Activated B cell treated with CpG ODN at 0.5 μM for 24 hours (primary cell): ENCODE measurements at places on chromosomes 1 and 21. TPM values are rescaled to one million over a fixed set of nuclear protein-coding genes. Genes with fewer than 3 reads are reported as not detected.

Gene TMIGD3
- not detected in 2 replicates for total RNA-seq

DNA sequence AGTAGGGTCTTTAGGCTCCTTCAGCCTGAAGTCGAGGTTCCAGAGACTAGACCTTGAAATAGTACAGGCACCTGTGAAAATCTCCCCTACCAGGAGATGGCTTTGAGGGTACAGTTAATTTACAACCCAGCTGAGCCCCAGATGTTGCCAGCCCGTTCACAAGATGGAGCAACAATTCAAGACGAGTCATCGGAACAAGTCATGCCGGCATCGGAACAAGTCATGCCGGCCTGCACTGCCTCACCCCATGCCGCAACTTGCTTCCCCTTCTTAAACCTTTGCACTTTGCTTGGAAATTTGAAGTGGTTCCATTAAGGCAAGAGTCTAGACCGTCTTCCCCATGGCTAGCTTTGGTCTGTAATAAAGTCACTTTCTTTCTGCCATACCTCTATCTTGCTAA is 16.0 kb downstream of the HHAT start:
- H3K4me1 ChIP-seq: peaks cover 34% of the 10 kb centered on the region
- no peak for DNase-seq
- no peak overlapping the region for H3K4me3 ChIP-seq
- H3K27ac ChIP-seq: peak overlapping the region; percentile 44
- no peaks in the 10 kb centered on the region for H3K27me3 ChIP-seq
- H3K36me3 ChIP-seq: no peaks in the 10 kb centered on the region

GRCh38 chr1:235246022-235246948 is 81.7 kb downstream of the ARID4B start:
- no peak overlapping the region for H3K27ac ChIP-seq
- H3K4me3 ChIP-seq: no peak overlapping the region
- H3K4me1 ChIP-seq: peaks cover 16% of the 10 kb centered on the region
- no peak for DNase-seq

Gene PTPRF
- total RNA-seq: 0.10 TPM in 1 of 2 replicates, not detected in the other

- H3K27ac ChIP-seq: no peak overlapping the region
- H3K36me3 ChIP-seq: no peaks in the 10 kb centered on the region
- no peak for DNase-seq
These were observed 57.1 kb upstream of the C1orf87 start for GRCh38 chr1:60130703-60131102.

- H3K4me1 ChIP-seq: no peaks in the 10 kb centered on the region
- no peak for DNase-seq
- no peak overlapping the region for H3K27ac ChIP-seq
- H3K36me3 ChIP-seq: no peaks in the 10 kb centered on the region
These were observed 27.2 kb upstream of the CLIC4 start for GRCh38 chr1:24717887-24718650.

Gene SIK1
- 20.2 and 20.4 TPM in 2 replicates for total RNA-seq

DNA sequence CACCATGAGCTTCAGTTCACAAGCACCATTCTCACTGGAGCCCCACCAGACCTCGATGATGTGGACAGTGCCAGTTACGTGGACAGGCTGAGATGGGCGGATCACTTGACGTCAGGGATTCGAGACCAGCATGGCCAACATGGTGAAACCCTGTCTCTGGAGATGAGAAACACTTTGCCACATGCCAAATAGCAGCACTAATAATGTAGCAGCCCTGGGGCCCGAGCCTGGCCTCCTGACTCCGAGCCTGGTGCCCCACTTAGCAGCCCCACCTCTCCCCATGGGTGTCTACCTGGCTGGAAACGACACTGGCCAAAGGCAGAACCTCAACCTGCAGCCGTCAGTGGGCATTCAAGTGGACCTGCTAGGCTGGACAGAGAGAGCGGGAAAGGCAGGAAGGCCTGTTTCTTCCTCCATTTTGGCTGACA is 129.1 kb downstream of the TOMM20 start:
- DNase-seq: peak; percentile 11
- H3K36me3 ChIP-seq: no peaks in the 10 kb centered on the region
- peaks cover 27% of the 10 kb centered on the region for H3K4me1 ChIP-seq
- H3K4me3 ChIP-seq: no peak overlapping the region

DNA sequence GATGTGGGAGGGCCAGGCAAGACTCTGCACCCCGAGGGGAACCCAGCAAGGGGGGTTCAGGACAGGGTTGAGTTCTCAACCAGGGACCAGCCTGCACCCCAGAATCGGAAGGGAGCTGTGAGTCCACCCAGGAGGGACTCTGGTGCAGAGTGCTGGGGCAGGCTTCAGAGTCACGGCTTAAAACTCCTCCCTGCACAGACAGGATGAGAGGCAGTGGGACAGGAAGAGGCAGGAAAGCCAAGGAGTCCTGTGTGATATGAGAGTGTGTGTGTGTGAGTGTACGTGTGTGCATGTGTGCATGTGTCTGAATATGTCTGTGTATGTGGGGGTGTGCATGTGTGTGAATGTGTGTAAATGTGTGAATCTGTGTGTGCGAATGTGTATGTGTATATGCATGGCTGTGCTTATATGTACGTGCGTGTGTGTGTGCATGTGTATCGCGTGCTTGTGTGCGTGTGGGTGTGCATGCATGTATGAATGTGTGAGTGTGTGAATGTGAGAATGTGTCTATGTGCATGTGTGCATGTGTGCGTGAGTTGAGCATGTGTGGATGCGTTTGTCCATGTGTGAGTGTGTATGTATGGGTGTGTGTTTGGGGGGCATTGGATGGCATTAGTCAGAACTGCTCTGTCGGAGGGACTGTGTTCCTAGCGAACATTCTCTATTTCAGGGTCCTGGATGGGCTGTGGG is 52.2 kb downstream of the UMODL1 start:
- peaks cover 37% of the 10 kb centered on the region for H3K27me3 ChIP-seq
- peaks cover 32% of the 10 kb centered on the region for H3K4me1 ChIP-seq
- no peak overlapping the region for H3K27ac ChIP-seq
- DNase-seq: no peak
- no peak overlapping the region for H3K4me3 ChIP-seq
- H3K36me3 ChIP-seq: no peaks in the 10 kb centered on the region

- peak overlapping the region; percentile 7 for H3K4me3 ChIP-seq
- H3K27ac ChIP-seq: peak overlapping the region; percentile 67
- H3K27me3 ChIP-seq: no peaks in the 10 kb centered on the region
- peaks cover 30% of the 10 kb centered on the region for H3K36me3 ChIP-seq
- peaks cover 41% of the 10 kb centered on the region for H3K4me1 ChIP-seq
- no peak for DNase-seq
These were observed 45.3 kb downstream of the DIP2A start for GRCh38 chr21:46503922-46504550.

DNA sequence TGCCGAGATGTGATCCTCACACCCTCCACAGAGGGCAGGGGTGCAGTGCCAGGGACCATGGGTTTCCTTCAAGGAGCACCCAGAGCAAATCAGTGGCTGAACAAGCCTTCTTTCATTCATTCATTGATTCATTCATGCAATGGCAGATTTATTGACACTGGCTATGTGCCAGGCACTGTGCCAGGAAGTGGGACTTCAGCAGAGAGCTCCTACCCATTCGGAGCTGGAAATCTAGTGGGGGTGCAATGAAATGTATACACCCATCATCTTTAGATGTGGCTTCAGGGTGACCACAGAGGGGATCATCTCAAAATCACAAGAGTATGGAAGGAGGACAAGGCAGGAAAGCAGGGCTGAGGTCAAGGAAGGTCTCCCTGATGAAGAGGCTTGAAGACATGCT is 18.9 kb downstream of the SLC6A9 start:
- DNase-seq: no peak
- no peak overlapping the region for H3K4me3 ChIP-seq
- H3K36me3 ChIP-seq: no peaks in the 10 kb centered on the region
- H3K27ac ChIP-seq: no peak overlapping the region
- H3K4me1 ChIP-seq: no peaks in the 10 kb centered on the region

GRCh38 chr21:26936641-26937040 is 30.2 kb downstream of the ADAMTS5 start:
- H3K27ac ChIP-seq: no peak overlapping the region
- DNase-seq: no peak
- H3K4me1 ChIP-seq: no peaks in the 10 kb centered on the region

Gene TMEM54
- total RNA-seq: 0.44 and 0.66 TPM in 2 replicates

DNA sequence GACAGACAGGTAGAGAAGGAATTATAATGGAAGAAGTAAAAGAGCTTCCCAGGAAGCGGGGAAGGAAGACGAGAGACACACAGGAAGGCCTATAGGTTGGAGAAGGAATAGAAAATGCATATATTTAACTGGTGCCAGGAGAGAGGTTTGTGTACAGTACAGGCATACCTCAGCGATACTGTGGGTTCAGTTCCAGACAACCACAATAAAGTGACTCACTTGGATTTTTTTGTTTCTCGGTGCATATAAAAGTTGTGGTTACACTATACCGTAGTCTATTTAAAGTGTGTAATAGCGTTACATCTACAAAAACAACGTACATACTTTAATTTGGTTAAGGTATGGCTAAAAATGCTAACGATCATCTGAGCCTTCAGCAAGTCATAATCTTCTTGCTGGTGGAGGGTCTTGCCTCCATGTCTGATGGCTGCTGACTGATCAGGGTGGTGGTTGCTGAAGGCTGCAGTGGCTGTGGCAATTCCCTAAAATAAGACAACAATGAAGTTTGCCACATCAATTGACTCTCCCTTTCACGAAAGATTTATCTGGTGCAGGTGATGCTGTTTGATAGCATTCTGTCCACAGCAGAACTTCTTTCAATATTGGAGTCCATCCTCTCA is 16.0 kb downstream of the YARS1 start:
- H3K4me3 ChIP-seq: no peak overlapping the region
- DNase-seq: no peak
- H3K27ac ChIP-seq: peak overlapping the region; percentile 37
- H3K27me3 ChIP-seq: no peaks in the 10 kb centered on the region

Gene GLIS1
- not detected in 2 replicates for total RNA-seq

Gene ZNF669
- total RNA-seq: 17.5 and 18.0 TPM in 2 replicates

Gene ELAVL4
- total RNA-seq: not detected in 2 replicates

- no peak for DNase-seq
- H3K27ac ChIP-seq: no peak overlapping the region
- peaks cover 94% of the 10 kb centered on the region for H3K36me3 ChIP-seq
- peaks cover 13% of the 10 kb centered on the region for H3K4me1 ChIP-seq
These were observed 12.2 kb downstream of the ENO1 start for GRCh38 chr1:8866173-8866791.

Gene GJB3
- not detected in 2 replicates for total RNA-seq

Gene MFSD2A
- total RNA-seq: 30.3 and 36.0 TPM in 2 replicates

Gene CLCA2
- total RNA-seq: not detected in 2 replicates

- no peak overlapping the region for H3K4me3 ChIP-seq
- peaks cover 4% of the 10 kb centered on the region for H3K4me1 ChIP-seq
- H3K27ac ChIP-seq: no peak overlapping the region
- no peak for DNase-seq
These were observed 19.1 kb downstream of the NOL9 start for GRCh38 chr1:6535214-6535613.

Gene CASQ1
- not detected in 2 replicates for total RNA-seq

GRCh38 chr1:160685266-160685665 is 26.4 kb downstream of the CD48 start:
- H3K4me3 ChIP-seq: peak overlapping the region; percentile 21
- peak overlapping the region; percentile 78 for H3K27ac ChIP-seq

Gene B4GALT2
- total RNA-seq: 8.1 and 8.3 TPM in 2 replicates

Gene PTCH2
- total RNA-seq: 1.2 TPM in 2 replicates

Gene C1orf105
- total RNA-seq: not detected in 2 replicates

DNA sequence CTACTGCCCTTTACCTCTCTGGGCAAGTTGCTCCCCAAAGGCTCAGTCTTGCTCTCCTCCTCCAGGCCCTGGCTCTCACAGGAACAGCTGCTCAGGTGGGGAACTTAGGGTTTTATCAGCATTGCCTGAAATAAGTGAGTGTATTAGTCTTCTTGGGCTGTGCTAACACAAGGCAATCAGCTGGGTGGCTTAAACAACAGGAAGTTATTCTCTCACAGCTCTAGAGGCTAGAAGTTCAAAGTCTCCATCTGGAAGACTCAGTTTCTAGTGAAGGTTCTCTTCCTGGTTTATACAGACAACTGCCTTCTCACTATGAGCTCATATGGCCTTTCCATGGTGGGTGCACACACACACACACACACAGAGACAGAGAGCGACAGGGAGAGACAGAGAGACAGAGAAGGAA is 2.8 kb upstream of the CD1C start:
- H3K4me3 ChIP-seq: peak overlapping the region; percentile 88
- H3K36me3 ChIP-seq: peaks cover 6% of the 10 kb centered on the region
- peaks cover 61% of the 10 kb centered on the region for H3K4me1 ChIP-seq
- H3K27ac ChIP-seq: peak overlapping the region; percentile 99
- no peaks in the 10 kb centered on the region for H3K27me3 ChIP-seq

- peaks cover 2% of the 10 kb centered on the region for H3K27me3 ChIP-seq
- DNase-seq: no peak
- no peak overlapping the region for H3K27ac ChIP-seq
- H3K4me3 ChIP-seq: no peak overlapping the region
These were observed 187.7 kb downstream of the TRABD2B start for GRCh38 chr1:47809301-47810084.

DNA sequence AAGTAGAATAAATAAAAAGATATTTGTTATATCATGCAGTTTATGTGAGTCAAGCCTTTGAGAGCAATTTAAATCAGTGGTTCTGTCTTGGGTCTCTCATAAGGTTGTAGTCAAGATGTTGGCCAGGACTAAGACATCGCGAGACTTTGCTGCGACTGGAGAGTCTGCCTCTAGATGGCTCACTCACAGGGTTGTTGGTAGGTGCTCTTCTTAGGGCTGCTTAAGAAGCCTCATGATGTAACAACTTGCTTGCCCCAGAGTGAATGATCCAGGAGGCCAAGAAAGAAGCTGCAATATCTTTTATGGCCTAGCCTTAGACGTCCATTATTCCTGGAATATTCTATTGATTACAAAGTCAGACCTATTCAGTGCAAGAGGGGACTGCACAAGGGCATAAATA is 73.1 kb upstream of the CACHD1 start:
- peaks cover 5% of the 10 kb centered on the region for H3K27me3 ChIP-seq
- no peak overlapping the region for H3K4me3 ChIP-seq
- H3K36me3 ChIP-seq: no peaks in the 10 kb centered on the region
- no peak overlapping the region for H3K27ac ChIP-seq

DNA sequence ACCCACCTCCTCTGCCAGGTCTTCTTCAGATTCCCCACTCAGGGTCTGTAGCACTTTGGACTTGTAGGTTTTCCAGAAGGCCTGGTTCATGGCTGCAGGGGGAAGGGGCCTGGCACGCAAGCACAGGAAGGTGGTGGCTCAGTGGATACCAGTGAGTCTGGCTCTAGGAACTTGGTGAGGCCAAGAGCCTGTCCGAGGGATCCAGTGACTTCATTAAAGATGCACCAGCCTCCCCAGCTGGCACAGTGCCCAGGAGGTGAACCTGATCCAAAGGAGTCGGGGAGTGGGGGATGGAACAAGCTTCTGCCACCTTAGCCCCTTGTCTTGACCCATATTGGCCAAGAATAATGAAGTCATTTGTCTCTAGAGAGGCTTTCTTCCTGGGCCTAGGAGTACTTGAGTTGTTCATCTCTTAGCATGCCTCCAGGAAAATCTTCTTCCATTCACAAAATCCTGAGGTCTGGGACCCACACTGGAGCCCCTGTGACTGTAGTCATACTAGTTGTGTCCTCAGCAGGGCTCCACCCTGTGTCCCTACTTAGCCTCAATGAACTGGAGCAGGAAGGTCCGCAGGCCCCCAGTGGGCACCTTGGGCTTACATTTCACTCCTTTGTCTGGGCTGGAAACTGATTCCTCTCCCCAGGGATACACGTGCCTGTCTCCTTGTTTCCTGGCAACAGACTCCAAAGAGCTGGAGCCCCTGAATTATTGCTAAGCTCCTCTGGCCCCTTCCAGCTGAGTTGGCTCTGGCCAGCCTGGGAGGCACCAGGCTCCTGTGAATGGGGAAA is at the start of gene C1orf232:
Gene C1orf232, minus strand, starts transcription at position 554 of the 788 bp plus-strand sequence. Its CDS starts 464 bp downstream, at position 90.
- H3K36me3 ChIP-seq: no peaks in the 10 kb centered on the region
- peak within 1 kb of the TSS; percentile 84 for H3K27ac ChIP-seq
- no peaks in the 10 kb centered on the region for H3K27me3 ChIP-seq
